ENCODE measurements at places on chromosomes 4 and X.

GRCh38 chr4:169540774-169541173 lies 71.6 kb downstream of the NEK1 start:
- DNase-seq, result no peak

- no peak for DNase-seq
Measured at GRCh38 chrX:627510-627981, 3.0 kb upstream of the SHOX start.

DNA sequence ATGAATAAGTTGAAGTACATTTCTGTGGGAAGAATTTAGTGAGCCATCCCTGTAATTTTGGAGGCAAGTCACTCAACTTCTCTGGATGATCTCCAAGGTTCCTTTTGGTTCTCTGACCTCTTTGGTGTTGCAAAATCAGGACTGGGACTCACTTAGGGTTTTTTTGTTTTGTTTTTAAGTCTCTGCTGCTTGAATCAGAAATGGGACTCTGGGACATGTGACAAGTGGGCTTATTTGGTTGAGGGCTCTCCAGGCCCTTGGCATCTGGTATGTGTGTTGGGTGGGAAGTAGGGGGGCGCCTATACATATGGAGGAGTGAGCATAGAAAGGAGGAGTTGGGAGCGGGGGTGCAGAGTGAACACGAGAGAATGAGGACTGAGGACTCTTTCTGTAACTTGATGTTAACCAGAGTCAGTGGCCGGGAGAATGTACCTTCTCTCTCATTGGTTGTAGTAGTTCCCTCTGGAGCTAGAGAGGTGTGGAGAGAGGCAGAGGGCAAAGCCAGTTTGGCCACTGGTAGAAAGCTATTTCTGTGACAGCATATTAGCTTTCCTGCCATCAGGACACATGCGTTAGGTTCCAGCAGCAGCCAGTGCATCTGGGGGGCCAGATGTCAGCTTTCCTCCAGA lies 1.9 kb downstream of the ARHGAP10 start:
- DNase-seq, result no peak

DNA sequence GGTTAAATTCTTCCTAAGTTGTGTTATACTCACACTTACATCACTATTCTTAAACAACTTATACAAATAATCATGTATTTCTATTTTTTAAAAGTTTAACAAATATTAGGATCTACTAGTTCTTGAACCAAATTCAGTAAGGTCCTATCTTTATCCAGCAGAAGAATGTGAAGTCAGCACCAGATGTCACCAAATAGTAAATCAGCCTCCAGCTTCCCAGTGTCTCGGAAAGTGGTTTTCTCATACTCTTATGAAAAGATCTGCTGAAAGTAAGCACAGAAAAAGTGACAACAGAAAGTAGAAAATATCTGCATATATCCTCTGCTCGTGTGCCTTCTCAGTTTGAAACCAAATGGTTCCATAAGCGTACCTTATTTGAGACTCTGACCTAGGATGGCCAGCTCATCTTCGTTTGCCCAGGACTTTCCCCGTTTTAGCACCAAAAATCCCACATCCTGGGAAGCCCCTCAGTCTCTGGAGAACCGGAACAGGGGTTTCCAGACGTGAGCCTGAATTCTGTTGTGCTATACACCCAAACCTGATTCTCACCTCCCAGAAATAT lies 98.0 kb upstream of the DCLK2 start:
- no peak for DNase-seq

DNA sequence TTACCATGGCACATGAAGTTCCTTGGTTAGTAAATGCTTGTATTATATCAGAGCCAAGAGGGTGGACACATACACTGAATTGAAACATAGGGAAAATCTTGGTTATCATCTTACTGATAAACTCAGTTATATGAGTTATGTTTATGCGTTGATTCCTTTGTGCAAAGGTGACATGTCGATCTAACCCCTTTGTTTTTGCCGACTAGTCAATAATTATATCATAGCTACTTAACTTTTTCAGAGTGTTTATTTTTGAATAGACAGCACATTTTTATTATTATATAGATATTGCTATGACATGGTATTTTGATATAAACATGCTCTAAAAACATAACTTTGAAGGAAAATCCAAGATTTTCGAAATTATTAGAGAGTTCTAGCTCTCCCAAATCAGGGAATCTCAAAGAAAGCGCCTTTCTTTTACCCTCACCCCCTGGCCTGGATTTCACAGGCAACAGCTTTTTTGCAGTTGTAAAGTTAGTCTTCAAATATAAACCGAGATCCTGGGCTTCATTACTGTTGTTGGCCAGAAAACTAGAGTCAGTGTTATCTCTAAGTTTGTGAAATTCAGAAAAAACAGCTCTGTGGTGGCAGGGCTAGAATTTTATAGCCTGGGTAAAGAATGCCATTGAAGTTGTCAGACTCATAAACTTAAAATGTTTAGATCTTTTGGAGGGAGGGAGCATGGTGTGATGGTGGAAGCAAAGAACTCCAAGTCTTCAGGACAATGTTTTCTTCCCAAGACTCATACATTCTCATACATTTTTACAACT lies 45.8 kb upstream of the PITX2 start:
- DNase-seq, result no peak

- DNase-seq, result no peak
Measured at GRCh38 chrX:107731831-107732502, 43.6 kb downstream of the TSC22D3 start.

DNA sequence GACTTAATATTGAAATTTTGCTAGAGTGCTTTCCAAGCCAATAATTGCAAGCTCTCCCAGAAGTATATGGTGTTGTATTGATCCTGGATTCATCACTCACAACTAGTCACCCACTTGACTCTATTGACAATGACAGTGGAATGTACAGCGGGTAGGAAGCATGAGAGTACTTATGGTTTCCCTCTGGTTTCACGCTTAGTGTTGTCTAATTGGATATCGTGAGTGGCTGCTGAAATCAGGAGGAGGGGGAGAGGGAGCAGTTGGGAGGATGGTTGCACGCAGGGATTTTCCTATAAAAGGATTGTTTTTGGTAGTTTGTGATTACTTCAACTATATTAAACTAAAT lies 1819.5 kb upstream of the TENM3 start:
- DNase-seq, result peak; percentile 2

GRCh38 chr4:161581262-161582230 lies 582.3 kb downstream of the FSTL5 start:
- DNase-seq, result no peak

DNA sequence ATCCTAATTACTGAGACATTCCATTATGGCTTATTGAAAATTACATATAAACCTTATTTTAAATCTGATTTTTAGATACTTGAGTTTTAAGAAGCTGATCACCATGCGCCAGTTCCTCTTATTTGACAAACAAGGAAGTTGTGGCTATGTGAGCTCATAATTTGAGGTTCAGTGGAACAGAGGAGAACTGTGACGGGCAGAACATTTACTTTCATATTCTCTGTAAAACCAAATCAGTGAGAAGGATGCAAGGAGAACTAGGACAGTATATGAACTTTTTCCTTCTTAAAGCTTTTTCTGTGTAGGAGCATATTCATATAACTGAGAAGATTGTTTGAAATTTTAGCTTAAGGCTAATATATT lies 25.3 kb downstream of the STIM2 start:
- no peak for DNase-seq

- DNase-seq, result no peak
Measured at GRCh38 chr4:83217721-83218522, 66.7 kb downstream of the COQ2 start.

DNA sequence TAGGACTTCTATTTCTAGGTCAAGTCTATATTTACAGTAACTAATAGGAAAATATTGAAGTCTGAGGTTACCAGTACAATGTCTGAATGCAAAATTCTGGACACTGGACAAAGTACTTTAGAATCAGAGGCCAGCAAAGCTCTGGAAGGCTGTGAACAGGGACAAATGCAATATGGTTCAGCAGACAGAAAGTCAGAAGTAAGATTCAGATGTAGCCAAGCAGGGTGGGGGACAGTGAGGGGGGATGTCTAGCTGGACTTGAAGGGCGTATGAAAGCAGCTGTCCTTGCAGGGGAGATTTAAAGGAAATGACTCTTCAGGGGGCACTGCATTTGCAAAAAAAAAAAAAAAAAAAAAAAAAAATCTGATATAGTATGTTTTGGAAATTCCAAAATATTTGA lies 2.9 kb downstream of the SORBS2 start:
- peak; percentile 22 for DNase-seq

DNA sequence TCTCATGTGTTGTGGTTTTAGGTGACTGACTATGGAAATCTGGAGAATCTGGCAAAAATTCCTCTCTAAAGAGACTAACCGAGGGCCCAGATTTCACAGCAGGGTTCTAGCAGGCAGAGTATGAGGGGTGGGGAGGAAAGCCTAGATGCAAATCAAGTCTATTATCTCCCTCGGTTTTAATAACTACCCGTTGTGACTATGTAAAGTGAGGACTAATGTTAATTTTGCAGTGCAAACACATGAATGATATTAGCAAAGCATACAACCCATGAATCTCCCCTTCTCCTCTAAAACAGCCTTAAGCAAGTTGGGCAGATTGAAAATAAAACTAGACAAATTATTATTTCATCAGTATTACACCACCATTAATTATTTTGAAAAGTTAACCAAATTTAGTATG lies 131.4 kb downstream of the SLITRK2 start:
- no peak for DNase-seq

GRCh38 chr4:27327421-27328181 lies 467.0 kb downstream of the STIM2 start:
- no peak for DNase-seq

- DNase-seq, result no peak
Measured at GRCh38 chr4:91734682-91735081, 569.1 kb upstream of the GRID2 start.

GRCh38 chr4:53541577-53542206 lies 49.6 kb downstream of the LNX1 start:
- DNase-seq, result no peak

- DNase-seq, result no peak
Measured at GRCh38 chr4:7806338-7807090, 133.1 kb downstream of the AFAP1 start.

GRCh38 chr4:72569719-72570235 lies 756 bp upstream of the ADAMTS3 start:
- peak; percentile 14 for DNase-seq

DNA sequence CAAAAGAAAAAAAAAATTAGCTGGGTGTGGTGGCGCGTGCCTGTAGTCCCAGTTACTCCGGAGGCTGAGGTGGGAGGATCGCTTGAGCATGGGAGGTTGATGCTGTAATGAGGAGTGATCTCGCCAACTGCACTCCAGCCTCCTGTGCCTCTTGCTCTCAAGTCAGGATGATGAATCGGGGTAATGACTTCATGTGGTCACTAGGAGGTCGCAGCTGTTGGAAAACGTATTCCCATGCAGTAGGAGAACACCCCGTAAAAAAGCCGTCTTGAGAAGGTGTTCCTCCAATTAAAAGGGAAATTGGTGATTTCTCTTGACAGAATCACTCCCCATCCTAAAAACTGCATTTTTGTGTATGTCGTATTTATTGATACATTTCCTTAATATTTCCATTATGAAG lies 2.2 kb downstream of the CCNB3 start:
- no peak for DNase-seq

GRCh38 chrX:40108162-40108958 lies 10.6 kb upstream of the BCOR start:
- DNase-seq, result peak; percentile 88

GRCh38 chrX:24097741-24098260 lies 43.0 kb downstream of the EIF2S3 start:
- DNase-seq, result no peak

DNA sequence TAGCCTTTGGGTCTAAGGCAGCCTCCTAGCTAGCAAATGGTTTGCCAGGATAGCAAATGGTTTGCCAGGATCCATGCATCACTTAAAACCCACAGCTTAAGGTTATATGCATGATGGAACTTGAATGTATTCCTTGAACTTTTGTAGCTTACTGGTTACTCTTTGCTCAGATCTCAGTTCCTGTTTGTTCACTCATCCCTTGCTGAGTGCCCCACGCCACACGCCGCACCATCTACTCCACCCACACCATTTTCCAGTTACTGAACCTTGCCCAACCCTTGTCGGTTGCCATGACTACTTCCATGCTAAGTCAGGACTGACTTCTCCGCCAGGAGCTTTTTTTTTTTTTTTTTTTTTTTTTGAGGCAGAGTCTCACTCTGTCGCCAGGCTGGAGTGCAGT lies 29.5 kb upstream of the XIAP start:
- peak; percentile 91 for DNase-seq

DNA sequence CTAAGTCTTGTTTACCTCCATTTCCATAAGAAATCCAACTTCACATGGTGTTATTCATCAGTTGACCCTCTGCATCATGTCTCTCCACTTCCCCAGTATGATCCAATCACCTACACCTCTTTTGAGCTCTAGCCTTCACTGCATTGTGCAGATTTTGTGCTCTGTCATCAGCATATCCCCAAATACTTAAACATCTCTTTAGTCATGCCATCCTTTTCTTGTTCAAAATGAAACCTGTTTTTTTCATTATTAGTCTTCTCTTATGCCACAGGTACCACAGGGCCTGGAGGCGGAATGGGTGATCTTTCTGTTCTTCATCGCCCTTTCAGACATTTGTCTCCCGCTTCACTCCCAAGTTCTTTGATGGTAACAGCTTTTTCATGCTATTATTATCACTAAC lies 382.7 kb upstream of the GALNTL6 start:
- DNase-seq, result no peak

GRCh38 chrX:19063030-19063429 lies 59.2 kb downstream of the ADGRG2 start:
- no peak for DNase-seq

GRCh38 chr4:186737427-186737826 lies 13.8 kb upstream of the FAT1 start:
- DNase-seq, result no peak

DNA sequence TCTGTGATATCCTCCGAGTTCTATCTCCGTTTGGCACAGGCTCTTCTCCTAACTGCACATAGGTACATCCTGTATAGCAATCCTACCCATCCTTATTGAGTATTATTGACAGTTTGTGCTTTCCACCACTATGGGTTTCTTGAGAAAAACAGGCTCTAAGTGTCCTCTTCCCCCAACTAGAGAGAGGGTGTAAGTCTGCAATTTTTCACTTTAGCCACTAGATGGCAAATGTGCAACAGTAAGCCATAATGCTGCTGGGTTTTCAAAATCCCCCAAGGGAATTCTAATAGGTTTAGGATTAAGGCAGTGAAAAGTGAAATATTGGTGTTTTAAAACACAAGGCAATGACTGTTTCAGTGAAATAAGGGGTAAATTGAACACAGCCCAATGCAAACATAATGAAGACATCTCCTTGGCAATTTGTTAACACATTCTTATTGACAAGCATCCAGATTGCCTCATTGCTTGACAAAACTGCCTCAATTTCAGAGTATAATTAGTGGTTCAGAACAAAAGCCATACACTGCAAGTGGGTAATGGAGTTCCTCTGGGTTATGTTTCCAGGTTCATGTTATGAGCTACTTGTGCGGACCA lies 239.0 kb upstream of the HTR2C start:
- peak; percentile 10 for DNase-seq

- no peak for DNase-seq
Measured at GRCh38 chr4:61953386-61953785, 753.3 kb downstream of the ADGRL3 start.

GRCh38 chr4:147516133-147516532 lies 35.2 kb downstream of the EDNRA start:
- no peak for DNase-seq

- peak; percentile 0 for DNase-seq
Measured at GRCh38 chrX:155434906-155435743, 23.3 kb downstream of the F8A3 start.

- DNase-seq, result peak; percentile 29
Measured at GRCh38 chr4:88697141-88697540, 488 bp downstream of the NAP1L5 start.

Measured in large intestine (tissue), 12 donors.